Right lobe of liver (tissue), 6 donors: ENCODE measurements at places on chromosomes 12 and 14. TPM values are rescaled to one million over a fixed set of nuclear protein-coding genes. Genes with fewer than 3 reads are reported as not detected.

GRCh38 chr12:1517007-1517406 is 77.4 kb downstream of the FBXL14 start:
- no peak overlapping the region for H3K4me3 ChIP-seq
- H3K4me1 ChIP-seq = peaks cover 9% of the 10 kb centered on the region
- no peak overlapping the region for H3K27ac ChIP-seq
- H3K36me3 ChIP-seq = no peaks in the 10 kb centered on the region

DNA sequence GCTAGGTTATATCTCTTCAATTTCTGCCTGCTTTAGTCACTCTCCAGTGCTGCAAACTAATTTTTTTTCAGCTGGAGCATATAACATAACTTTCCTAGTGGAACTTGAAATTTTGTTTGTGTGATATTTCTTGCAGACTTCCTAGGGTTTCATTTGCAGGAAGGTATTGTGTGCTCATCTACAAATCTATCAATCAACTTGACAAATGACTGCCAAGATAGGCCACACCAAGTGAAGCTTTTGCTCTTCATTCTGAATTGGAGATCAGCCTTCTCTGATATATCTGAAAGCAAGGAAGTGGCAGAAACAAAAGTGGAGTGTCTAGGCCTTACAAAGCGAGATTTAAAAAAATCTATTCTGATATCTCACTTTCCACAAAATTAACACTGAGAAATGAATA is 551.1 kb upstream of the LRFN5 start:
- no peak overlapping the region for H3K27ac ChIP-seq
- DNase-seq = no peak
- no peaks in the 10 kb centered on the region for H3K36me3 ChIP-seq
- H3K4me3 ChIP-seq = no peak overlapping the region
- no peaks in the 10 kb centered on the region for H3K4me1 ChIP-seq

Gene ANG
- total RNA-seq = 897 TPM

Gene TMED10
- 278 TPM for total RNA-seq

Gene DPF3
- 1.7 TPM for total RNA-seq

Gene RTN1
- total RNA-seq = 0.39 TPM
